ENCODE measurements at places on chromosomes 4 and X.

DNA sequence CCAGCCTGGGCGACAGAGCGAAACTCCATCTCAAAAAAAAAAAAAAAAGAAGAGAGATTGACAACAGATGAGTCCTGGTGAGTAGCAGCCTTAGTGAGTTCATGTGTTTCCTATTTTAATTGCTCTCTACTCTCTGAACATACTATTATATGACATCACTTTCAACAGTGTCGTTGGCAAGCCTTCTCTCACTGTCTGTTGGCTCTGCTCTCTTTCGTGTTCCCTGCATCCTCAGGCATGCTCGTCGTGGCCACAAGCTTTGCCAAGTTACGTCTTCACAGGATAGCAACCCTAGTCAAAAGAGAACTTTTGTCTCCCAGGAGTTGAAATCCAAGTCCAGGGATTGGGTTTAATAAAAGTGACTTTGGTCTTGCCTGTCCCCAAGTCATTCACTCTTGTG is 117.1 kb upstream of the EGFL6 start:
- DNase-seq: no peak

- no peak for DNase-seq
Measured at GRCh38 chr4:176729489-176729888, 63.2 kb downstream of the VEGFC start.

DNA sequence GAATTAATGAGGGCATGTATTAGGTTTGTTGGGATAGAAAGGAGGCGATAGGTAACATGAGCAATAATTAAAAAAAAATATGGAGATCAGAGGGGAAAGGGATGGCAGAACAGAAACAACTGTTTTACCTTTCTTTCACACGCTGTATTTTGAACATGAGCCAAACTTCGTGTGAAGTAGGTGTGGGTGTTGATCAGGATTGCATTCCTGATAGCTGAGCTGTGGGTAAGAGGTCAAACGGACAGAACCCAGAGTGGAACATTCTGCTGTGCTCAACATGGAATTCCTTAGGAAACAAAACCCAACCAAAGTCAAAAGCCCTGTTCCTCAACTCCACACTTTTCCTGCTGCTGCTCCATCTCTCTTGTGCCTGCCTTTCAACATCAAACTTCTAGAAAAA is 162.5 kb upstream of the CASK start:
- DNase-seq: peak; percentile 89

DNA sequence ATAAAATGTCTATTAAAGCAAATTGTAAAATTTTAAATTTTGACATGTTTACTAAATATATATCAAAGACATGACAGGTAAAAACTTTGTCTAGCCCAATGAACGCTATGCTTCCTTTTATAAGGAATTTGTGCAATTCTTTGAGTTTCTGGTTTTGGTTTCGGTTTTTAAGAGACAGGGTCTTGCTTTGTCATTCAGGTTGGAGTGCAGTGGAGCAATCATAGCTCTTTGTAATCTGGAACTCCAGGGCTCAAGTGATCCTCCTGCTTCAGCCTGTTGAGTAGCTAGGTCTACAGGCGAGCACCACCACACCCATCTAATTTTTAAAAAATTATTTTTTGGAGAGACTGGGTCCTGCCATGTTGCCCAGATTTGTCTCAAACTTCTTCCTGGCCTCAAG is 60.7 kb downstream of the BLTP1 start:
- DNase-seq: no peak

GRCh38 chrX:68681443-68681941 is 34.0 kb downstream of the STARD8 start:
- peak; percentile 85 for DNase-seq

GRCh38 chrX:116841290-116841689 is 378.5 kb upstream of the CT83 start:
- no peak for DNase-seq

DNA sequence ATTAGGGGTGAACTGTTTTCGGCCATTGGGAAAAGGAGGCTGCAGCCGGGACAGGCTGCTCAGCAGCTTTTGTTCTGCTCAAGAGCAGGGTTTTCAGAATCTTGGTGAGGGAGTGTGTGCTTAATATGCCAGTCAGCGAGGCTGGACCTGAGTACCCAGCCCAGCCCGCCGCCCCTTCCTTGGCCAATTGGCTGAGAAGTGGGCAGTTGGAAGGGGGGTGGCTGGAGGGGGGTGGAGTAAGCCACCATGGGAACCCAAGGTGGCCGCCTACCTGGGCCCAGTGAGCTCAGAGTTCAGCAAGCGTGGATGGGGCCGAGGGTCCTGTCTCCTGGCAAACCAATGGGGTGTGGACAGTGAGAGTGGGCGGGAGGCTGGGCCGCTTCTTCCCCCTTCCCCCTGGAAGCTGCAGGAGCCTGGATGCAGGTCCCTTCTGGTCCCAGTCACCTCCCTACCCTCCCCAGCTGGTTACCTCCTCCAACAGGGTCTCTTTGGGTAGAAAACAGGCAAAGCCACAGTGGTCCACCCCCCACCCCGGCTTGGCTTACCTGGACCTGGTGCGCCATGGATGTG is 52.5 kb downstream of the SORCS2 start:
- no peak for DNase-seq

DNA sequence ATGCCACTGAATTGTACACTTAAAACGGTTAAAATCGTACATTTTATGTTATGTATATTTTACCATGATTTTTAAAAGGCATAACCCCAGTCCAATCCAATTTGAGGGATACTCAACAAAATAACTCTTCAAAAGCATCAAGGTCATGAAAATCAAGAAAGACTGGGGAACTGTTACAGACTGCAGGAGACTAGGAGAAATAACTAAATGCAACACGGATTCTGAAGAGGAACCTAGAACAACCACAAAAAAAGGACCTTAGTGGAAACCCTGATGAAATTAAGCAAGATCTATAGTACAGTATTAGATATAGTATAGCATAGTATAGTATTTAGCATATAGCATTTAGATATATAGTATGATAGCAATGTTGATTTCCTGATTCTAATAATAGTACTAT is 26.8 kb downstream of the SH3KBP1 start:
- no peak for DNase-seq

DNA sequence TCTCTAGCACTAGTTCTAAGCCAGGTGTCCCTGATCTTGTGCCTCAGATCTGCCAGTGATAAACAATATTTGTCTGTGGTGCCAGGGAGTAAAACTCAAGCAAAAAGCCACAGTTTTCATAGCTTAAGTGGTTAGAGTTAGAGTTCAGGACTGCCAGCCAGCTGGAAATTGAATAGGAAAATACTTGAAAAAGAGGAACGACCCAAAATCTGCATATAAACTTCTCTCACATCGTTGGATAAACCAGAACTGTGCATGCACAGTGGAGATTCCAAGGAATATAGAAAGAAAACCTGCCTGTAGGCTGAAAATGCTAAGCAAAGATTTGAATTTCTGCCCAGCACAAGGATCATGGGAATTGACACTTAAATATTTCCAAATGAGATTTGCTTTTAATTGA is 35.0 kb upstream of the GNPDA2 start:
- no peak for DNase-seq

GRCh38 chrX:82458207-82458754 is 1049.8 kb upstream of the POU3F4 start:
- no peak for DNase-seq

GRCh38 chrX:2490634-2491033 is 10.1 kb downstream of the DHRSX start:
- DNase-seq: no peak

- DNase-seq: no peak
Measured at GRCh38 chrX:66674506-66674905, 35.6 kb upstream of the EDA2R start.

DNA sequence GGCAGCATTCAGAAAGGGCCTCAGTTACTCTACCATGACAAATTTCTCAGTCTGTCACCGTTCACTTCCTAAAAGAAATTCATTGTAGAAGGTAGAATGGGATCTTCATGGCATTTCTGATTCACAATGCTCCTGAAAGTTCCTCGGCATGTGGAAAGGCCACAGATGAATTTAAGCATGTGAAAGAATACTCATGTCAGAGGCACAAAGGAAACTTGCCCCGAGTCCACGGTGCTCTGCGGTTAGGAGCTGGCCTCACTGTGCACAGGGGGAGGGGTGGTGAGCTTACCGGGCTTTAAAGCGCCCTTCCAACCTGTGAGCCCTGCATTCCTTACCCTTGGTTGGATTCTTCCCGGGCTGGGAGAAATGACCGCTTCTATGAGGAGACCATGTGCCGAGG is 9.3 kb downstream of the TKTL1 start:
- DNase-seq: peak; percentile 29

- no peak for DNase-seq
Measured at GRCh38 chr4:138249132-138249531, 7.0 kb upstream of the SLC7A11 start.

DNA sequence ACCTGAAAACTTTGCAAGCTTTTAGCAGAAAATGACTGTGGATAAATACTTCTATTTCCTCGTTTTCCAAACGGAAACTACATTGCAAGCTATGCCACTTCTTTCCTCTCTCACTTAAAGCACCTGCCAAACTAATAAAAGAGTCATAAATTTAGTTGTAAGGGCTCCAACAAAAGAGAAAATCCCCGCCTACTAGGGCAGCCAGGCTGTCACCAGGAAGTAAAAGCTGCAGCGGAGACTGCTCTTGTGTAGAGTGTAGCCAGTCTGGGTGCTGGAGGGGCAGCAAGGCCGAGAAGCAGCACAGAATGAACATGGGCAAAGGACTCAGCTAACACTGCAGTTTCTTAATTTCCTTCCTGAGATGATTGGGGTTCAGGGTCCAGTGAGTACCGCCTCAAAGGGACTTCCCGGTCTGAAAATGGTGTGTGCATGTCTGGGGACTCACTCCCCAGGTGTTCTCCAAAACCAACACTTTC is 89.3 kb upstream of the MAML3 start:
- peak; percentile 64 for DNase-seq

GRCh38 chr4:132334081-132334480 is 815.0 kb upstream of the PCDH10 start:
- DNase-seq: no peak

GRCh38 chrX:43238461-43238945 is 417.6 kb upstream of the MAOA start:
- DNase-seq: no peak

GRCh38 chr4:25351777-25352416 is 25.2 kb upstream of the ANAPC4 start:
- DNase-seq: peak; percentile 80

DNA sequence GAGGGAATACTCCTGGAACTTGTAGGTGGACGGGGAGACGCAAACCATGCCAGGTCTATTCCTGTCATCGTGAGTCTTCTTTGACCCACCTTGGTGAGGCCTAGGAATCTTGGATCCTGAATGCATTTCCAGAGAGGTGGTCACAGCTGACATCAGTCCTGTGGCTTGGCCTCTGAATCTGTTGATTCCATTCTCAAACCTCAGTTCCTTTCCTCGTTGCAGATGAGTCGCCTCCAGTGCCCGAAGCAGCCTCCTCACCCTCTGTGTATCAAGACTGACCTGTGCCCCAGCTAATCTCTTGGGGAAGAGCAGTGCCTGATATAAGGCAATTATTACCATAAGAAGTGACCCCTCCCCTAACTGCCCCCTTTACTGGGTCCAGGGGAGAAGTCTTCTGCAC is 118.1 kb downstream of the SMIM20 start:
- peak; percentile 74 for DNase-seq

DNA sequence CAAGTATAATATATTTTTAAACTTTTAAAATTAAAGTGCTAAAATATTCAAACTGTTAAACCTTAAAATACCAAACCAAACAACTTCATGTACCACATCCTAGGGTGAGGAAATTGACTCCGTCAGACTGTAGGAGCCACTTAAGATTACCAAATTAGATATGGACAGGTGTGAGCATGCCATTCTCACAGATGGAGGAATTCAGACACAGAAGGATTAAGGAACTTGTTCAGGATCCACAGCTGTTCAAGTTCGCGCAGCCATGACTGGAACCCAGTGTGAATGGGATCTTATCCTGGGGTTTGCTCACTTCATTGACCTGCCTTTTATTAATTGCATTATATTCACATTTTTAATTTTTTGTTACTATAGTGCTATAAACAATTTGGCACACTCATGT is 224.9 kb upstream of the PCDH7 start:
- no peak for DNase-seq

- no peak for DNase-seq
Measured at GRCh38 chr4:89204624-89205023, 93.3 kb downstream of the TIGD2 start.

GRCh38 chr4:153221783-153222706 is 17.8 kb downstream of the TRIM2 start:
- DNase-seq: peak; percentile 75

GRCh38 chrX:70128071-70128470 is 5.2 kb upstream of the IGBP1 start:
- no peak for DNase-seq

DNA sequence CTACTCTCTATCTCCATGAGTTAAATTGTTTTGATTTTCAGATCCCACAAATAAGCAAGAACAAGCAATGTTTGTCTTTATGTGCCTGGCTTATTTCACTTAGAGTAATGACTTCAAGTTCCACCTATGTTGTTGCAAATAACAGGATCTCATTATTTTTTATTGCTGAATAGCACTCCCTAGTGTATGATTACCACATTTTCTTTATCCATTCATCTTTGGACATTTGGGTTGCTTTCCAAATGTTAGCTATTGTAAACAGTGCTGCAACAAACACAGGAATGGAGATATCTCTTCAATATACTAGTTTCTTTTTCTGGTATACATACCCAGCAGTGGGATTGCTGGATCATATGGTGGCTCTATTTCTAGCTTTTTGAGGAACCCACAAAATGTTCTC is 136.0 kb downstream of the SLITRK2 start:
- DNase-seq: no peak

GRCh38 chrX:114344756-114345349 is 239.0 kb upstream of the HTR2C start:
- DNase-seq: peak; percentile 3

GRCh38 chr4:166502660-166503059 is 629.6 kb downstream of the TLL1 start:
- no peak for DNase-seq

- DNase-seq: no peak
Measured at GRCh38 chrX:1521459-1521956, 15.5 kb downstream of the P2RY8 start.

DNA sequence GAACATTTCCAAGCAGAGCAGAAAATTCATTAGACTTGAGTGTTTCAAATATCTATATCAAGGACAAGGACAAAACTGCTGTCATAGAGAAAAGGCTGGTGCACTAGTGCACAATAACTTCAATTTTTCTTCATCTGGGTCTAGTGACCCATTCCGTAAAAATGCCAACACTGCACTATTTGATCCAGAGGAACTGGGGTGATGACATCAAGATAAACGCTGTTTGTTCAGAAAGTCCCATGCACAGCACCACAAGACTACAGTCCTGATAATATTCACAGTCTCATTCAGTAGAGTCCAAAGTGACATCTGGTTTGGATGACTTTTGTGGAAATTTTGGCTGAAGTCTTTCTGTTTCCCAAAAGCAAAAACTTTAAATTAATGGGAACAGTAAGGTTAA is 303.5 kb upstream of the GALNT7 start:
- DNase-seq: no peak

Data from renal cortical epithelial cell (primary cell).